NCI-H1105 treated with DMSO at 0.1 percent for 48 hours (cell line): ENCODE measurements at places on chromosomes 2 and 18.
A peak's percentile ranks its signal among the peaks of the same experiment; 100 is the strongest.

DNA sequence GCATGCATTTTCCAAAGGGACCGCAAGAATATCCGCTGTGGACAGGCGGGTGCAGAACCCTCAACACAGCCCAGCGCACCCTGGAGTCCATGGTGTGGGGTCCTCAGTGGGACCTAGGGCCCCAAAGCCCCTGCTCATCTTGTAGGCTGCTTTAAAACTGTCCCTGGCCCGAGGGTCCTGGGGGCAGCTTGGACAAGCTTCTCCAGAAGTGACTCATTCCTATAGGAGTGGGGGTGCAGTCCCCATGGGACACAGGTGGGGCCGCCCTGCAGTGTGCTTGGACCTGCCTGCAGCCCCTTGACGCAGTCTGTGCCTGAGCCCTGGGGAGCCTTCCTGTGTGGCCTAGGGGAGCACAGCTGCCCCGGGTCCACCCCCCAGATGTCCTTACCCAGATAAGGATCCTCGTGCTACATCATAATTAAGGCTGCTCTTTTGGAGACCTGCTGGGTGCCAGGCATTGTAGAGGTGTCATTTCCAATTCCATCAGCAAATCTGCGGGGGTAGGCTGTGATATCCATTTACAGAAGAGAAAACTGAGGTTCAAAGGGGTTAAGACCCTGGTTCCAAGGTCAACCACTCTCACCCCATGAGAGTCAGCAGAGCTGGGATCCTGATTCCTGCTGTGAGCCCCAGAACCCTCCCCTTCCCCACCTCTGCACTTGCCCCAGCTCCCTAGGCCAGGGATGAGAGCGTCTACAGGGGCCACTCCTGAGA lies 1.7 kb upstream of the HS6ST1 start:
- no peak for DNase-seq

DNA sequence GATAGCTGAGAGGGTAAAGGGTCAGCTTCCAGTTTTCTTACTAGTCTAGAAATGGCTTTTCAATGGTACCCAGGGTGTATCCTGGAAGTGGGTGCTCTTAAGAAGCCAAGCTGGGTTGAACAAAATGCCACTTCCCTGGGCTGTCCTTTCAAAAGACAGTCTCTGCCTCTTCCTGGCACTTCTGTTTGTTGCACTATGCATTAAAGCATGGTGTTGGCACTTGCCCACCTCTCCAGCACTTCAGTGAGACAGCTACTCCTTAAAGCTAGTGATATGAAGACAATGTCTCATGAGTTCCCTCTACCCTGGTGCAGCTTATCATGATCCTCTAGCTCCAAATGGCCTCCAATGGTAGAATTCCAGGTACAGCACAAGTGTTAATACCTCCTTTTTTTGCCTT lies 74.3 kb upstream of the IGFBP5 start:
- DNase-seq = no peak

DNA sequence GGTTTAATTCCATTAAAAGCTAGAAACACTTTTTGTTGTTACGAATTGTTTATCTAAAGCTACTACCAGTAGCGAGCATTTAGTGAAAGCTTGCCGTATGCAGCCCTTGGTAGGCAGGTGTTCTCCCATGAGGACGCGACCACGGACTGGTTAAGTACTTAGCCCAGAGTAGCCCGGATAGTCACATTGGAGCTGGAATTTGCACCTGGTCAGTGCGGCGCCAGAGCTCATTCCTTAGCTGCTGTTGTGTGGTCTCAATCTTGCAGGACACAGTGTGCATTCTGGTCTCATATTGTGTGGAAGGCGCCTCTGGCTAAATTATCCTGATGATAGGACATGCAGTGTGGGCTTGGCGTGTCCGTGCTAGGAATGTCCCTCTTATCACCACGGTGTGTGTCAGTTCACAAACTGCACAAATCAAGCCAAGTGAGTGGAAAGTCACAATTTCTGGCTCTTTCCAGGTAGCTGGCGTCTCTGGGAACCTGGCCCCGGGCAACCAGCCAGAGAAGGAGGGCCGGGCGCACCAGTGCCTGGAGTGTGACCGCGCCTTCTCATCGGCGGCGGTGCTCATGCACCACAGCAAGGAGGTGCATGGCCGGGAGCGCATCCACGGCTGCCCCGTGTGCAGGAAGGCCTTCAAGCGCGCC lies 133.3 kb downstream of the ZNF236 start:
- no peak for DNase-seq

DNA sequence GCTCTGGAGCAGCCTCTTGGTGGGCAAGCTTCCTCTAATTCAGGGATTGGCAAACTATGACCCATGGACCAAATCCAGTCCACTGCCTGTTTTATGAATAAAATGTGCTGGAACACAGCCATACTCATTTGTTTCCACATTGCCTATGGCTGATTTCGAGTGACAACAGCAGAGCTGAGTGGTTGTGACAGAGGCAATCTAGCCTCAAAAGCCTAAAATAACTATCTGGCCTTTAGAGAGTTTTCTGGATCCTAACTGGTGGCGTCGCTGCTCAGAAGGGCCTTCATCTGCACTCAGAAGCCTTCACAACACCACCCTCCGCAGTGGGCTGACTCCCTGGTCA lies 147.1 kb downstream of the CCBE1 start:
- no peak for DNase-seq

GRCh38 chr2:55137024-55137958 lies 87.0 kb upstream of the RTN4 start:
- DNase-seq = no peak

GRCh38 chr2:148517822-148518221 lies 126.7 kb upstream of the EPC2 start:
- no peak for DNase-seq

DNA sequence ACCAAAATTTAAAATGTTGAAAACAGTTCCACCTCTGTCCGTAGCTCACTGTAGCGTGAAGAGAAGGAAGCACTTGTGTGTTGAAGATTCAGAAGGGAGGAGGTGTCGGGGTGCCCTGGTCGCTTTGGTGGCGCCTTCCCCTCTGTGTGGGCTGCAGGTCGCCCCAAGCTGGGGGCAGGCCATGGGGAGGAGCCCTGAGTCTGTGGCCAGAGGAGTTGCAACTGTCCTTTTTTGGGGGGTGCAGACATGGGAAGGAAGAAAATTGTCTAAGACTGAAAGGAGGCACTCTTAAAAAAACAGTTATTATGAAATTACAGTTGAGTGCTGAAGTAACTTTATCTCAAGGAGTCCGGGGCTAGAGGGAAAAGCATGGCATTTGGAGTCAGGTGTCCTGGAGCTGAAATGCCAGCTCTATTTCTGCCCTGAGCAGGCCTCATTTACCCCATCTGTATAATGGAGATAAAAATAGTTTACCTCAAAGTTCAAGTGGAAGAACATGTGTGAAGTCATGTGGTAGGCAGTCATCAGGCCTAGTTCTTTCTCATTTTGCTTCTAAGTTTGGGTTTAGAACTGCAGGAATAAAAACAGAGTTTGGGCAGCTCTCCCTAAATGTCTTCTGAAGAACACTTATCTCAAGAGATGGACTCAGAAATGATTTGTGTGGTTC lies 82.1 kb downstream of the RNF144A start:
- DNase-seq = no peak

- DNase-seq = no peak
These were observed 105.4 kb upstream of the SPRED2 start for GRCh38 chr2:65537651-65538385.

DNA sequence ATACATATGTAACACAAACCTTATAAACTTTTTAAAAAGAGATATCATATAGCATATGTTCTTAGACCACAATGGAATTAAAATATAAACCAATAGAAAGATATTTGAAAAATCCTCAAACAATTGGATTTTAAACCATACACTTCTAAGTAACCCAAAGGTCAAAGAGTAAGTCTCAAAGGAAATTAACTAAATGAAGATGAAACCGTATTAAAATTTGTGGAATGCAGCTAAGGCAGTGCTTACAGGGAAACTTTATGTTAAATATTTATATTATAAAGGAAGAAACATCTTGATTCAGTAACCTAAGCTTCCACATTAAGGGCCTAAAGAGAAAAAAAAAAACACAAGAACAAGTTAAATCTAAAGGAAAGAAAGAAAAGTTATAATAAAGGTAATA lies 966.1 kb downstream of the SLC4A3 start:
- no peak for DNase-seq

GRCh38 chr2:235879116-235879515 lies 289.1 kb downstream of the GBX2 start:
- no peak for DNase-seq

DNA sequence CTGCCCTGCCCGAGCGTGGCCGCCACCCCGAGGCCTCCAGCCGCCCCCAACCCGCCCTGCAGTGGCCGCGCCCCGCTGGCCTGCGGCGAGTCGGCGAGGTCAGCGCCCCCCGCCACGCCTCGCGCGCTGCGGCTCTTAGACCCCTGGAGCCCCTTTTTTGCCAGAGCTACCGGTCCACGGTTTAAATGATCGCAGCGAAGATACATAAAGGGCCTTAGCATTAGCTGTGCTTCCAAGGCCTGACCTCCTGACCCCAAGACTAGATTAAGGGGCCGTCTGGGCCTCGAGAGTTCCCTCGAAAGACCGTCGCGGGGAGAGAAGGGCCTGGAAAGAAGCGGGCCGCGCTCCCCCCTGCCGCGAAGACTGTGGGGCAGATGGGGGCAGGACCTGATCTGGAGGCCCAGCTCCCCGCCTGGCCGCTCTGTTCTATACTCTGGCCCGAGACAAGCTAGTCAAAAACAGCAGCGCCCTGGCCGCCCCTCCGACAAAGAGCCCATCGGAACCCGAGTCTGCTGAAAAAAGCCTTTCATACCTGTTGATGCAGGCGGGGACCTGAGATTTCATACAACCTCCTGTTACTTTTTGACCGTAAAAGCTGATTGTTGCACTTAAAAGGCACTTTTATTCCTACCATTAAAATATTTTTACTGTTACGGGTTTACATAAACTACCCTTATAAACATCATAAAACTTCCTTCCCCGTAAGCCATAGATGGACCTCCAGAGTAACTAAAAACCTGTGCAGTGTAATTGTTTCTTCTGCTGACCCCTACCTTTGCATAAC lies 68.7 kb upstream of the PSMD14 start:
- DNase-seq = no peak

- no peak for DNase-seq
These were observed 94.3 kb downstream of the IRS1 start for GRCh38 chr2:226705133-226705886.

- DNase-seq = no peak
These were observed 179.3 kb downstream of the TMEM18 start for GRCh38 chr2:497770-498492.

DNA sequence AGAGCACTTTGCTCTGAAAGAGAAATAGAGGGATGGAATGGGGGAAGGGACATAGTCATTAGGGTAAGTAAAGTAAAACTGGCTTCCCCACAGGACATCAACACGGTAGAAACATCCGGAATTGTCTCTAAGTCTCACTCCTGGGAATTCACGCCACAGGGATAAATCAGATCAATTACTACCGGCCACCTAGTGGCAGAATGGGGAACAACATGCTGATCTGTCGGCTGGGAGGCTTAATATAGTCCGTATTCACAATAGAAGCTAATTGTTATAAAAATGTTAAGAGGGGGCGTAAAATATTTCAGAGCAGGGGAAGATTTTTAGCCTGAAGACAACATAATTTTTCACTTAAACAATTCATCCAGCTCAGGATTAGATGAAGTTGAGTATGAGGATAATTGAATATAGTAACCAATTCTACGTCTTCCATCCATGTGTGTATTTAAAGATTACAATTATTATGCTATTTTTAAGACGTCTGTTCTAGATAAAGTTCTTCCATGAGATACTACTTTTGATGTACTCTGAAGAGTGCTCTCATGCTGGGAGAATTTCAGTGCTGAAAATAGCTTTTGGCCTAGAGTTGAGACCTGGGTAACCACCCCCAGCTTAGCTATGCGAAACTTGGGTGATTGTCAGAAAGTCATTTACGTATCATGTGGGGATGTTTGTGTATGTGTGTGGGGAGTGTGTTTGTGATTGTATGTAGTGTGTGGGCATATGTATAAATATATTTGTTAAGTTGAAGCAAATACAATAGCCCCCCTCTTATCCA lies 65.7 kb downstream of the LRRTM1 start:
- DNase-seq = peak; percentile 23

GRCh38 chr2:65979446-65979845 lies 455.5 kb upstream of the MEIS1 start:
- no peak for DNase-seq
